Right cardiac atrium (tissue), 5 donors: ENCODE measurements at places on chromosomes 5 and 9.

- DNase-seq, result no peak
Measured at GRCh38 chr9:97075289-97075985, 36.5 kb upstream of the CTSV start.

DNA sequence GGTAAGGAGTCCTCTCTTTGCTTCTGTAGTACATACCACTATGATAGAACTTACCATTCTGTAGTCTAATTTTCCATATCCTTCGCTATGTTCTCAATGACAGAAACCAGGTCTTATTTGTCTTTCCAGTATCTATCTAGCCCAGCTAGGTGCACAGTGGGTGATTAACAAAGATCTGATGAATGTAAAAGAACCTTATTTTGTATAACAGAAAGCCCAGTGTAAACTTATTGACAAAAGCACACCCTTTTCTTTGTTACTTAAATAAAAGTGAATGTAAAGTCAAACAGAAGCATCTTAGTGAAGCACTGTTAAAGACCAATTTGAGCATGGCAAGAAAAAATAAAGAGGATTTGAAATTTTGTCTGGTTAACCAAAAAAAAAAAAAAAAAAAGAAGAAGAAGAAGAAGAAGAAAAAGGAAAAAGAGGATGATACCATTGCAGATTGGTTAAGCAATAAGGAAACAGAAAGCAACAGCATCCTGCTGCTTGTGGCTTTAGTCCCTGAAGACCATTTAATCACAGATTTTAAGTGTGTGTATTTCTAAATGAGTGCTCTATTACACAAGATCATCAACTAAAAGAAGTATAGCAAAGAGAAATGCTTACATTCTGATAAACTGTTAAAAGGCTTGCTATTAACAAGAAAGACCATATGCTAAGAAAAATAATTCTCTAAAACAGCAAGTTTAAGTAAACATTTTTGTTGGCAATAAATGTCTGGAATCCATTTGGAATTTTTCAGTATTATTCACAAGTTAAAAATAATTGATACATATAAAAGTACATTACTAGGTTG lies 21.2 kb downstream of the MEGF9 start:
- DNase-seq, result no peak

- no peak for DNase-seq
Measured at GRCh38 chr9:123562844-123563346, 206.9 kb downstream of the CRB2 start.

DNA sequence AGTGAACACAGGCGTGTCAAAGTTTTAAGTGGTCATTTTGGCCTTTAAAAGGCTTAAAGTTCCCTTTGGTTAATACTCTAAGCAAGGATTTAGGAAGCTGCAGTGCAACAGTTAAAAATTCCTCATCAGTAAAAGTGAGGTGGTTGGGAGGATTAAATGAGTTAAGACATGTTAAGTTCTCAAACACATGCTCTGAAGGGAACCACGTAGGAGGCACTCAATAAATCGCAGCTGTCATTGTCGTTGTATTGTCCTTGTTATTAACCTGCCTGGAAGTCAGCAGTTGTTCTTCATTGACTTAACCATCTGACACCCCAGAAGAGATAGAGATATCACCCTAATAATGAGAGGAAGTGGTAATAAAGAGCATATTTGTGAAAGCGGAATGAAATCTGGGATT lies 247.5 kb downstream of the MARCHF11 start:
- DNase-seq, result no peak

DNA sequence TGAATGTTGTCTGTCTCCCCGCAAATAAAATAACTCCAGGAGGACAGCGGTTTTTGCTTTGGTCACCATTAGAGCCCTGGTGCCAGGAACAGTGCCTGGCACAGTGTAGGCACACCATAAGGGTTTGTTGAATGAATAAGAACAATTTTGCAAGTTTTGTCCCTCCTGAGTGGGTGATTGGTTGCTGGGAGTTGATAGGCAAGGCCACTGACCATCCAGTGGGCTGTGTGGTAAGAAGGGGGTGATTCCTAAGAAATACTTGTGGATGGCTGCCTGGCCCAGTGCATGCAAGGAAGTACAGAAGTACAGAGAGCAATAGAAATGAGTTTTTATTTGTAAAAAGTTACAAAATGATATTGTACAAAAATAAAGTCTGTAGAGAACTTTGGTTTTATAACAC lies 27.5 kb downstream of the GDNF start:
- DNase-seq, result no peak

- DNase-seq, result peak; percentile 59
Measured at GRCh38 chr5:139212486-139212885, 14.3 kb upstream of the SIL1 start.

DNA sequence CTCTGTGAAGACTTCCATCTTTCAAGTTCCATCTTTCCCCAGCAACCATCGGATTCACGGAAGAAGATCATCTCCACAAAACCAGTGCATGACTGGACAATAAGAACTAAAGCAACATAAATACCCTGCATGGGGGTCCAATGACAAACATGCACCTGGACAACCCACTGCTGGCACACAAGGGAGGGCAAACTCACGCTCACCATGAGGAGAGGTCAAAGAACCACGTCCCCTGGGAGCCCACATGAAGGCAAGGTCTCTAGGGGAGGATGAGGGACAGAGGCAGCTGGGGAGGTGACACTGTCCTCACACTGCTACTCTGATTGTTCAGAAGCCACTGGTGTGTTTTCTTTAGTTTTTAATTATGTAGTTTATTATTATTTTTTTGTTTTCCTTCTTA lies 190.8 kb downstream of the MED10 start:
- no peak for DNase-seq

- DNase-seq, result no peak
Measured at GRCh38 chr5:171907725-171908343, 98.6 kb downstream of the FBXW11 start.

GRCh38 chr9:2466703-2467102 lies 154.9 kb upstream of the VLDLR start:
- DNase-seq, result no peak

DNA sequence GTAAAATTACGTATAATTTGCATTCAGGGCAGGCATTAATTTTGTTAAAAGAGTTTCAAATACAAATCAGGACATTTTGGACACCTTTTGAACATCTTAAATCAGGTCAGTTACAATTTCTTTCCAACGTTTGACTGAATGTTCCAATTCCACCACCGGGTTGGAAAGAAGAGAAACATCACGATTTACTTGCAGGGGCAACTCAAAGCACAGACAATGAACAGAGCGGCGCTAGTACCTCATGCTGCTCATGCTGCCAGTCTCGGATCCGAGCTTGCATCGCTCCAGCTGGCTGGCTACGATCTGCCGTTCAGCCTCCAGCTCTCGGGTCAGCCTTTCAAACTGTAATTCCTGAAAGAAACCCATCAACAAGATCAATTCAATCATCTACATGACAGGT lies 339.5 kb downstream of the CTNND2 start:
- no peak for DNase-seq

DNA sequence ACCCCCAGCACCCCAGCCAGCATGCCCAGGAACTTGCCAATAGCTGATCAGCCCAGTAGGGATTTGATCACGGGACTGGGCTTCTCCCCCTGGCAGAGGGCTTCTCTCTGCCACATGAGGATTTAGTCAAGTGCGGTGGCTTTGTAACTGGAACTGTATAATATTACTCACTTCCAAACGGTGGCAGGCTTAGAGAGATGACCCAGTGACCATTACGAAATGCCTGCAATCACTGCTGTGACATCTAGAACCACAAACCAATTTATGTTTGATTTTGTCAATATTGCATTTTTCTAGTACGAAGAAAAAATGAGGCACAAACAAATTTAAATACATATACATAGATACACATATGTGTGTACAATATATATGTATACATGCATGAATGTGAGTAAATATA lies 192.1 kb downstream of the ERCC6L2 start:
- DNase-seq, result no peak

GRCh38 chr5:15574806-15575325 lies 74.9 kb downstream of the FBXL7 start:
- no peak for DNase-seq
